ENCODE measurements at places on chromosomes 11 and 22.

DNA sequence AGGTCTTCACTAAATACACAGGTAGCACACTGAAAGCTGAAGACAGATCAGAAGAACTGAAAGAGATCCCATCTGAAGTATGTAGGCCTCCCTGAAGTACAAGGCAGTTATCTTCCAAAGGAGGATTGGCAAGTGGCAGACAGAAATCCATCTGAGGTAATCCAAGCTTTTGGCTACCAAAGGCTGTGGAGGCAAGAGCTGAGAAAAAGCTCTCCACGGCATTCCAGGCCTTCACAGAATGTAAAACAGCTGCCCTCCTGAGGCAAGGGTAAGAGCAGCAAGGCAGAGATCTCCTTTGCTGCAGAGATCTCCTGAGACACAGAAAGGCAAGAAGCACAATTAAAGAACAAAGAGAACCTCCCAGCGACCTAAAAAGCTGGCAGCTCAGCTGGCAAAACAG lies 19.1 kb downstream of the PIK3C2A start:
- DNase-seq, result no peak

DNA sequence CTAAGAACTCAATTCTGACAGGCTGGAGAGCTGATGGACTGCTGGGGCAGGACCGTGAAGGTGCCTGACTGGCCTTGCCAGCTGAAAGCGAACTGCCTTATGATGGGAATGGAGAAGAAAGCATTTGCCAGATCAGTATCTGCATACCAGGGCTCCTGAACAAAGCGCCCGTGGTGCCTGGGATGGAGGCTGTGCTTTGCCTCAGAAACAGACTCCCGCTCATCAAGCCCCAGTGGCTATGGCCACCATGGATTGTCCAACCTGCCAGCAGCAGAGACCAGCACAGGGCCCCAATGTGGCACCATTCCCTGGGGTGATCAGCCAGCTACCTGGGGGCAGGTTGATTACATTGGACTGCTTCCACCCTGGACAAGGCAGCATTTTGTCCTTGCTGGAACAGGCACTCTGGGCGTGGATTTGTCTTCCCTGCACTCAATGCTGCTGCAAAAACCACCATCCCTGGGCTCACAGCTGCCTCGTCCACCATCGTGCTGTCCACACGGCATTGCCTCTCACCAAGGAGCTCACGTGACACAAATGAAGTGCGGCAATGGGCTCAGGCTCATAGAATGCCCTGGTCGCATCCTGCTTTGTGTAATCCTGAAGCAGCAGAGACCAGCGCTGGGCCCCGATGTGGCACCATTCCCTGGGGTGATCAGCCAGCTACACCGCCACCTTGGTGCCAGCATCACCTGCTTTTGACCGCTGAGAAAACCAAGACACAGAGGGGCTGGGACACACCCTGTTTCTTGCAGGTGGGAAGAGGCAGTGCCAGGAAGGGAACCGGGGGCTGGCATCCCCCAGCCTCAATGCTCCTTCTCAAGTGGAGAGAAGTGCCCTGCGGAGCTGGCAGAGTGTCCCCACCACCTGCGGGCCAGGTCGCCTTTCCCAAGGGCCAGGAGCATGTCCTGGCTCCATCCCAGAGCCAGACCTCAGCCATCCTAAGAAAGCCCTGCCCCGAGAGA lies 1367.5 kb downstream of the BRD1 start:
- no peak for DNase-seq

GRCh38 chr11:37141707-37142106 lies 543.7 kb upstream of the RAG2 start:
- DNase-seq, result no peak

DNA sequence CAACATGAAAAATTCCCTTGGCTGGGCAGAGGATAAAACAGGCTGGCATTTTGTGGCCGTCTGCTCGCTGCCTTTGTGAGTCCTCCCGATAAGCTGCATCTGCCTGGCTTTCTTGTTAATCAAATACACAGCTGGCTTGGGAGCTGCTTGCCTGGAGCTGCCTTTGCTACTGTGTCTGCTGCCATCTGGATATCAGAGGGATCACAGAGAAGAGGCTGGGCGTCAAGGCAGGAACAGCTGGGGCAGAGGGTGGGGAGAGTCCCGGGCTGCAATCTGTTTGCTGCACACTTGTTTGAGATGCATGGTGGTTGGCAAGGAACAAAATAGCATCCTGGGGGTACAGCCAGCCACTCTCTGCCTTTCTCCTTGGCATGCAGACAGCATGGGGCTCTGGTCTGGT lies 36.0 kb downstream of the COMMD9 start:
- no peak for DNase-seq

GRCh38 chr11:90512846-90513245 lies 290.0 kb upstream of the CHORDC1 start:
- no peak for DNase-seq

- DNase-seq, result no peak
These were observed 535.1 kb upstream of the ARHGAP42 start for GRCh38 chr11:100151944-100152343.

DNA sequence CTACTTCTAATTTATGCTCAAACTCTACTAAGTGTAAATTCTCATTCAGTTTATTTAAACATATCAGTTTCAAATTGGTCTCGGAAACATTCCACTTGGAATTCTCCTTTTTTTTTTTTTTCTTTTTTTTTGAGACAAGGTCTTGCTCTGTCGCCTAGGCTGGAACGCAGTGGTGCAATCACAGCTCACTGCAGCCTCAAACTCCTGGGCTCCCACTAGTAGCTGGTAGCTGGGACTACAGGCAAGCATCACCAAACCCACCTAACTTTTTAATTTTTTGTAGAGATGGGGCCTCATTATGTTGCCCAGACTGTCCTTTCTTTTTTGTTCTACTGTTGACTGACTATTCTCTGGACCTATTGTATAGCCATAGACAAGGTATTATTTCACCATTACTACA lies 33.3 kb upstream of the CCDC81 start:
- DNase-seq, result no peak

DNA sequence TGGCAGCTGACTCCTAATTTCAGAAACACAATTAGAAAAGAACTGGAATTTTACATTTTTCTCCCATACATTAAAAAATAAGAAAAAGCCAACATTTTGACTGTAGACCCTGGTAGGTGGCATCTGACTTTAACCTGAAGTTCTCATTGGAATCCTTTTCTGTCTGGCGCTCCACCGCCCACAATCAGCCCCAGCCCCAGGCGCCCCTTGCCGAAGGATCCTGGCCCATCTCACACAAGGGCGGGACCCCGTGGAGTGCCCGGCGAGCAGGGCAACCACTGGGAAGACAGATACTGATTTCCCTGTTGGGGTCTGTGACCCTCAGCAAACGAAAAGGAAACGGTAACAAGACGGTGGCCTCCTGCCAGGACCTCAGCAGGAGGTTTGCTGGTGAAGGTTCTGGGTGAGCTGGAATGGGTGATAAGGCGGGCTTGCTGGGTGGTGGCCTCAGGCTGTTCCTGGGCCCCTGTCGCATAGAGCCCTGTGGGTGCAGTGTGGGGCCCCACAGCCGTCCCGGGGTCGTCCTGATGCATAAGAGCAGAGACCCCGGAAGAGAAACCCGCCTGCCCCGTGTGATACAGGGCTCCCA lies 15.7 kb downstream of the TSPO start:
- no peak for DNase-seq

- DNase-seq, result no peak
These were observed 14.0 kb upstream of the KCNJ11 start for GRCh38 chr11:17402486-17402885.

- no peak for DNase-seq
These were observed at the start of gene RAB3IL1 for GRCh38 chr11:61917334-61918109. RAB3IL1 (minus strand) TSS chr11:61917566; CDS start chr11:61917367, 199 bp downstream.

DNA sequence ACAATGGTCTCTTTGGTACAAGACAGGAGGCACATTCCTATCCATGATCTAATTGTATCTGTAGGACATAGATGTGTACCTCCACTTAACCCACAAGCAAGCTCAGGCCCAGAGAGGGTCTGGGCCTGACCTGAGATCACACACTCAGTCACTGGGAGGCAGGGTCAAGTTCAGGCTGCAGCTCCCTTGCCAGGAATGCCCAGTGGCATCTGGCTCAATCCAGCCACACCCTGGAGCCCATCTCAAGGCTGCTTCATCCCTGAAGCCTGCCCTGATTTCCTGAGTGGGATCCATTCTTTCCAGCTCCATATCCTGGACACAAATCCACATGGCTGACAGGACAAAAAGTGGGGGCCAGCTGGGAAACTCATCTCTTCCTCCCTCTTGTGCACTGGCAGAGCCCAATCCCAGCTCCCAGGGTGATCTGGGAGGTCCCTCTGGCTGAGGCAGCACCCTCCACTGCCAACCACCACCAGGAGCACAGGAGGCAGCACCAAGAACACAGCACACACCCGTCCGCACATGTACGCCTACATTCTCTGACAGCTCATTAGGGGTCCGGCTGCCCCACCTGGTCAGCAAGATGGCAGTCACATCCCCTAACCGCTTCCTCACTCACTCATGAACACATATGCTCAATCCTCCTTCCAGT lies 39.2 kb upstream of the KLHL35 start:
- DNase-seq, result no peak

Data from activated naive CD4-positive, alpha-beta T cell treated with Interleukin-2 at 50 U/mL for 16 hours (primary cell).